WTC11 (cell line): ENCODE measurements at places on chromosomes 5 and 9. TPM values are rescaled to one million over a fixed set of nuclear protein-coding genes. Genes with fewer than 3 reads are reported as not detected.
A peak's percentile ranks its signal among the peaks of the same experiment; 100 is the strongest.

DNA sequence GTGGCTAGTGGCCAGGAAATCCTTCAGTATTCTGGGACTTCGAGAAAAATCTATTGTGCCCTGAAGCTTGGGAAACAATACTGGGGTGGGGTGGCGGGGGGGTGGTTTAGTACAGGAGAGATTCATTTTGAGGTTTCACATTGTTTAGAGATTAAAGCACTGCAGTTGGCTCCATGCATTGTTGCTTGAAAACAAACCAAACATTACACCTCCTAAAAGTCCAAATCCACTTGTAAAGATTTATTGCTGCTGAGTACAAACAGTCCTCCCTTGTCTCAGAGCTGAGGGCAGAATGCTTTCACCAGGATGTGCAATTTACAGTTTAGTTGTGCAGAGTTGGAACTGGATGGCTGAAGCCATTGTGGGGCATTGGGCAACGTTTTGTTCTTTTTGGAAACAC, 49.4 kb downstream of the GGTA1 start:
- H3K27ac ChIP-seq = no peak overlapping the region
- H3K4me3 ChIP-seq = no peak overlapping the region
- DNase-seq = no peak
- H3K4me1 ChIP-seq = peaks cover 6% of the 10 kb centered on the region; the same call in 1 of the 2 replicates

Gene ANKRD31
- total RNA-seq = 0.09 to 0.18 TPM (median 0.09 TPM) in 3 replicates

GRCh38 chr5:136087961-136088871, 44.4 kb upstream of the SMAD5 start:
- no peak overlapping the region for H3K27ac ChIP-seq
- H3K27me3 ChIP-seq = no peaks in the 10 kb centered on the region; the same call in 1 of the 2 replicates
- no peak for DNase-seq
- H3K36me3 ChIP-seq = no peaks in the 10 kb centered on the region
- H3K4me3 ChIP-seq = no peak overlapping the region

DNA sequence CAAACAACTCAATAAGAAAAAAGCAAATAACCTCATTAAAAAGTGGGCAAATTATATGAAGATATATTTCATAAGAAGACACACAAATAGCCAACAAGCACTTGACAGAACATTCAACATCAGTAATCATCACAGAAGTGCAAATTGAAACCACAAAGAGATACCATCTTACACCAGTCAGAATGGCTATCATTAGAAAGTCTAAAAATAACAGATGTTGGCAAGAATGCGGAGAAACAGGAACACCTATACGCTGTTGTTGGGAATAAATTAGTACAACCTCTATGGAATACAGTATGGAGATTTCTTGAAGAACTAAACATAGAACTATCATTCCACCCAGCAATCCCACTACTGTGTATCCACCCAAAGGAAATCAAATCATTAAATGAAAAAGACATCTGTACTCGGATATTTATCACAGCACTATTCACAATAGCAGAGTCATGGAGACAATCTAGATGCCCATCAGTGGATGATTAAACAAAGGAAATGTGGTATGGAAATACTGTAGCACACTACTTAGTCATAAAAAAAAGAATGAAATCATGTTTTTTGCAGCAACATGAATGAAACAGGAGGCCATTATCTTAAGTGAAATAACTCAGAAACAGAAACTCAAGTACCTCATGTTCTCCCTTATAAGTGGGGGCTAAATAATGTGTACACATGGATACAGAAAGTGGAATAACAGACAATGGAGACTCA, 106.8 kb upstream of the FST start:
- no peaks in the 10 kb centered on the region for H3K27me3 ChIP-seq
- no peak overlapping the region for H3K4me3 ChIP-seq
- H3K4me1 ChIP-seq = peaks cover 21% of the 10 kb centered on the region
- H3K36me3 ChIP-seq = no peaks in the 10 kb centered on the region
- no peak overlapping the region for H3K27ac ChIP-seq

GRCh38 chr5:83711982-83712601, 8.6 kb downstream of the HAPLN1 start:
- DNase-seq = peak; percentile 43
- H3K4me1 ChIP-seq = peaks cover 41% of the 10 kb centered on the region
- H3K27me3 ChIP-seq = no peaks in the 10 kb centered on the region
- no peak overlapping the region for H3K27ac ChIP-seq

GRCh38 chr9:7363777-7364477, 435.7 kb downstream of the DMAC1 start:
- no peak overlapping the region for H3K4me3 ChIP-seq
- H3K27ac ChIP-seq = peak overlapping the region; percentile 64; the same call in 1 of the 2 replicates
- no peaks in the 10 kb centered on the region for H3K36me3 ChIP-seq
- H3K4me1 ChIP-seq = peaks cover 16% of the 10 kb centered on the region
- no peaks in the 10 kb centered on the region for H3K27me3 ChIP-seq
- DNase-seq = no peak

DNA sequence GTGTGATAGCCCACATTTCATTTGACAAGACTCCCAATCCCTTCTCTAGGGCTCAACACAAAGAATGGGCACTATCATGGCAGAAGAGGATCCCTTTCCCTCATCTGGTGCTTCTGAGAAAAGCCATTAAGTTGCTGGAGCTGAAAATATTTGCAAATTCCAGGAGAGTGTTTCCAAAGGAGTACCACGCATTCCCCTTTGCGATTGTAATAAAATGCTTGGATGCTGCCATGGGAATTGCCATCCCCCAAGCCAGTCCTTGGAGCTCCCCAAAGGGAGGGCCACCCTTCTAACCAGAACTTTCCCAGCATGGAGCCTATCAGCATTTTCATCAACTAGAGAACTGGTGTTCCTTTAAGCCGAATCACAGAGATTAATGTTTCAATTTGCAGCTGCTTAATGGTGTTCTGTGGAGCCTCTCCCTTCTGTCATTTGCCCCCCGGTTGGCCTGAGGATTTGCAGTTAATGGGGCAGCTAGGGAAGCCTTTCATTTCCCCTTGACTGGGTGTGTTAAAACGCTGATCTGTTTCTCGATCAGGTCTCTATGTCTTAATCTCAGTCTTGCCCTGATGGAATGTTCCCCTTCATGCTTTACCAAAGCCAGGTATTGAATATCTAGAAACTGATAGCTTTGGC, 133.0 kb downstream of the ENC1 start:
- DNase-seq = no peak
- no peak overlapping the region for H3K4me3 ChIP-seq
- no peak overlapping the region for H3K27ac ChIP-seq

DNA sequence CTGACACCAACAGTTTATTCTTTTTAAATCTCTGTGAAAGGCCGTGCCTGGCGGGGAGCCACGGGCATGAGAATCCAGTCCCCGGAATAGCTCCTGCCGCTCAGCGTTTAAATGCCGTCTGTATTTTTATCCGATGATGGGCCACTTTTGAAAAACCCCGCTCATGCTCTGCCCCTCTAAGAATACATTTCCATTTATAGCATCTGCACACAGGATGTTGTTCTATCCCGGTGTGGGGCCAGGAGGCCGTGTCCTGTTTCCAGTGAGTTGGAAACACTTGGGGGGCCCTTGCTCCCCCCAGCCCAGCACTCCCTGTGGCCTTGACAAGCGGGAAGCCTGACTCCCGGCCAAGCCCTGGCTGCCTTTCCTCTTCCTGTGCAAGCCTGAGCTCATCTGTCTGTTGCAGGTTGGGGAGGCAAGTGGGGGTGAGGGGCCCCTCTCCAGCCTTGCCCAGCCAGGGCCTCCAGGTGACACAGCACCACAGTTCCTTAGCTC, 39.0 kb downstream of the ERGIC1 start:
- H3K36me3 ChIP-seq = no peaks in the 10 kb centered on the region
- no peak for DNase-seq
- H3K27ac ChIP-seq = peak overlapping the region; percentile 48; the same call in 1 of the 2 replicates
- no peak overlapping the region for H3K4me3 ChIP-seq

GRCh38 chr9:98380065-98380681, 124.7 kb upstream of the TBC1D2 start:
- DNase-seq = peak; percentile 31
- no peak overlapping the region for H3K27ac ChIP-seq
- H3K36me3 ChIP-seq = no peaks in the 10 kb centered on the region
- peaks cover 17% of the 10 kb centered on the region for H3K4me1 ChIP-seq

DNA sequence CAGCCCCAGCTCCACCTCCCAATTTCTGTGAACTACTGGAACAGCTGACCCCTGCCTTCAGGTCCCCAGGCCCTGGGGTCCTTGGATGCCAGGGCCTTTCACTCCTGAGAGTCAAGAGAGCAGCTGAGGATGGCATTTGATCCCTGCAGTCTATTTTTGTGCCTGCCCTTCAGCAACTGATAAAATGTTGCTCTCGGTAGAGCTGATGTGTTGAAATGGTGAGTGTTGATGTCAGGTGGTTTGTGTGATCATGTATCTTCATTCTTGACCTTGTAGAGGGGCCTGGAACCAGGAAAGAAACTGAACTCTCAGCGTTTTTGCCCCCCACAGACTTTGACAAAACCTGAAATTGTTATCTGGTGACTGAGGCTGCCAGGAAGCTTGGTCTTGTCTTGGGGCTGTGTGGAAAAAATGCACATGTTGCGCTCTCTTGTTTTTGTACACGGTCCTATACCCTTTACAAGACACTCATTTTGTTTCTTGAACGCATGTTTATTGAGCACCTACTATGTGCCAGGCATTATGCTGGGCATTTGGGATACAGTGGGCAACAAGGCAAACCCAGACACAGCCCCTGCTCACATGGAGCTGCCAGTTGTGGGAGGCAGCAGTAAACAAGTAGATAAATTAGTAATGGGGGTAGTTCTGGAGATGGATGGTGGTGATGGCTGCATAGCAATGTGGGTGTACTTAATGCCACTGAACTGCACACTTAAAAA, 78.3 kb downstream of the PPARGC1B start:
- H3K36me3 ChIP-seq = no peaks in the 10 kb centered on the region
- no peak for DNase-seq
- peaks cover 55% of the 10 kb centered on the region for H3K4me1 ChIP-seq
- no peak overlapping the region for H3K27ac ChIP-seq
- no peaks in the 10 kb centered on the region for H3K27me3 ChIP-seq
- H3K4me3 ChIP-seq = no peak overlapping the region

- no peak overlapping the region for H3K27ac ChIP-seq
- H3K4me1 ChIP-seq = no peaks in the 10 kb centered on the region
- H3K27me3 ChIP-seq = no peaks in the 10 kb centered on the region
- H3K36me3 ChIP-seq = 0 out of 2 replicates have a peak, but pooled peaks cover 2% of the 10 kb centered on the region
Measured at GRCh38 chr5:98474216-98474615, 299.2 kb upstream of the RGMB start.

DNA sequence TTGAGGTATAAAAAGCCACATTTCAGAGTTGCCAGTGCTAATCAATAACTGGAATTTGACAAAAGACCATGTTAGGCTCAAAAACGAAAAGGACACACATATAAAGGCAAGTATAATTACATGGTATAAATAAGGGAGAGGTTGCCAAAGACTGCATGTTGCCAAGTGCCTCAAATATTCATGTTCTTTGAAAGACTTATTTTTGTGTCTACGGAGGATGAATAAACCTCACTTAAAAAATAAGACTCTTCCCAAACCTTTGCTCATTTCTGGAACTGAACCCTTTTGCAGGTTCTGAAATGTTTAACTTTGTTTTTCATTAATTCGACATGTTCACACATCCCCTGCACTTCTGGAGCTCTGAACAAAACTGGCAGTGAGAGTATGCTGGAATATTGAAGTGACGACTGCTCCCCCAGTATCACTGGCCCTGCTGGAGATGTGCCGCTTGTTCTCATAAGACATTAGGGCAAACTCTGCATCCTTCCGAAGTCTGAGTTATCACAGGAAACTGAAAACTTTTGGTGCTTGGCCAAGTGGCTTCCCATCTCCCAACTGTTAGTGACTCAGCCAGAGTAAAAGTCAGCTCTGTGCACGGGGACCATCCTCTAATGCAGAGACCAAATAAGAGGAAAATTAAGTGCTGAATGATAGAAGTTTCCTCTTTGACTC, 336.8 kb downstream of the GLIS3 start:
- no peak overlapping the region for H3K4me3 ChIP-seq
- H3K36me3 ChIP-seq = no peaks in the 10 kb centered on the region
- no peak overlapping the region for H3K27ac ChIP-seq
- DNase-seq = no peak

GRCh38 chr5:107875833-107876232, 205.1 kb upstream of the EFNA5 start:
- no peak overlapping the region for H3K4me3 ChIP-seq
- no peak for DNase-seq
- H3K27me3 ChIP-seq = no peaks in the 10 kb centered on the region
- H3K36me3 ChIP-seq = no peaks in the 10 kb centered on the region

- no peak for DNase-seq
- peaks cover 19% of the 10 kb centered on the region for H3K36me3 ChIP-seq
- no peak overlapping the region for H3K27ac ChIP-seq
- H3K4me3 ChIP-seq = no peak overlapping the region
- no peaks in the 10 kb centered on the region for H3K4me1 ChIP-seq
Measured at GRCh38 chr5:14720236-14720923, 55.9 kb downstream of the OTULIN start.

DNA sequence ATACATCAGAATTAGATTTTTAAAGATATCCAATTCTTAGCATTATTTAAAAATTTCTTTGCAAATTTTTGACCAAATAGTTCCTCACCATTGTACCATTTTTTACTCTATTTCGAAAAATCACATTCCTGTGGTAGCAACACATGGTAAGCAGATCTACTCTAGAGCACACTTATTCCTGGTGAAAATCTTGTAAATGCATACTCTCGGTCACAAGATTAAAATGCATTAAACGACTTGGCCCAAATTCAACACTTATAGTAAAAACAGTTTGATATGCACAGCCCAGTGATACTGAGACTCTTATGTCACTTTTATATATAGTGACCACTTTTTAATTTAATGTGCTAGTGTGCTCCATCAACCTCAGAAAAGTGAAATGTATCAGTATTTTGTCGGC, 208.8 kb upstream of the TARS1 start:
- no peak for DNase-seq
- H3K36me3 ChIP-seq = no peaks in the 10 kb centered on the region

- H3K36me3 ChIP-seq = peaks cover 4% of the 10 kb centered on the region; the same call in 1 of the 2 replicates
- H3K27me3 ChIP-seq = no peaks in the 10 kb centered on the region
- no peak overlapping the region for H3K4me3 ChIP-seq
- no peak for DNase-seq
- H3K27ac ChIP-seq = peak overlapping the region; percentile 94
Measured at GRCh38 chr9:36416890-36417289, 16.8 kb upstream of the RNF38 start.

DNA sequence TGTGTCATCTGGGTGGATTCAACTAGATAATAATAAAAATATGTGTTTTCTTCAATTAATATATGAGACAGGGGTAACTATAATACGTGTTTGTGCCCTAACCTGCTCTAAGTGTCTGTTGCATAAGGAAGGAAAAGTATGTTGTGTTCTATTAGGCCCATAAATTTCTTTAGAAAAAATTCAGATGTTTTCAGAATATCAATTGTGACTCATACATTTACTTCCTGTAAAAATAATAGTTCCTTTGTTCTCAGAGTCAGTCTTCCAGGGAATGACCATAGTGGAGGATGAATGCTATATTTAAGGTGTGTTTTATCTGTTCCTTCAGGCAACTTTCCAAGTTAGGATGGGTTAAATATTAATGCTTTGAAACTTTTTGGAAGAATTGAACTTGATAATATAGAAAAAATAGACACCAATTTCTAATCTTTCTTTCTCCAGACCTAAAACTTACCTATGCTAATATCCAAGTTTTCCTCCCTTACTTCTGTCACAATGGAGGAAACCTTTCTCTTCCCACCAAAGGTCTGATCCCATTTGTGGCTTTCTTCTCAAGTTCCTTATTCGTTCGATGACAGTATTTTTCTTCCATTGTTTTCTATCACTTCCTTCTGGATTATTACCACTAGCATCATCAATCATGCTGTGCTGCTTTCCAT, 49.9 kb downstream of the ISL1 start:
- no peaks in the 10 kb centered on the region for H3K27me3 ChIP-seq
- no peak overlapping the region for H3K4me3 ChIP-seq
- no peaks in the 10 kb centered on the region for H3K36me3 ChIP-seq
- H3K4me1 ChIP-seq = no peaks in the 10 kb centered on the region
- DNase-seq = no peak

Gene RNF208
- total RNA-seq = 13.3 to 14.8 TPM (median 14.3 TPM) in 3 replicates

Gene MEIKIN
- not detected in 3 replicates for total RNA-seq
